ENCODE measurements at places on chromosomes 7 and 10. TPM values are rescaled to one million over a fixed set of nuclear protein-coding genes. Genes with fewer than 3 reads are reported as not detected.

GCK gene
- total RNA-seq: 2.4 TPM

ITPRID1 gene
- not detected for total RNA-seq

DNA sequence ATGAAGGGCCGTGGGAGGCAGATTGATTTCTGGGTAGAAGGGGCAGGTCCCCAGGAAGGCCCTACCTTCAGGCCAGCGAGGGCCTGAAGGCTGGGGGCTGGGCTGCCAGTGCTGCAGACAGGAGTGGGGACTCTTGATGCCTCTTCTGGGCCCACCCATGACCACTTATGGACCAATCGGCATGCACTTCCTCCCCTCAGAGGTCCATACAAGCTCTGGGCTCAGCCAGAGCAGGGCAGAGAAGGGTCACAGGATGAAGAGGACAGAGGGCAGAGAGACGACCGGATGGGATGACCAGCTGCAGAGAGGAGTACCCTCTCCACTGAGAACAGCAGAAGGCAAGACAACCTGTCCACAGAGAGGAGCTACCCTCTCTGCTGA lies 120.1 kb downstream of the DYNC2I1 start:
- DNase-seq: peak; percentile 15

DNA sequence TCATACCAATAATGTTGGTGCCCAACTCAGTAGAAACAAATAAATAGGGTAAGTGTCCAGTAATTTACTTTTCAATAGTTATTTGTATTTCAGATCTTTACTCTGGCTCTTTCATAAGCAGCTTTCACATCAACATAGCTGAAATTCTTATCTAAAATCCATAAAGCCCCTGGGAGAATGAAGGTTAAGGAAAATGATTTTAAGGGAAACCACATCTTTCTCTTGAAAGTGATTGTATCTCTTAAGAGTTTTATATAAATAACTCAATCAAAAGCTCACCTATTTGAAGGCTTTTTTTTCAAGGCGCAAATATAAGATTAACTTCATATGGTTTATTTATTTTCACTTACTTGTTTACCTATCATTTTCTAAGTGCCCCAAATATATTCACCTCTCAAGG lies 324.4 kb downstream of the HGF start:
- no peak for DNase-seq

Data from RPMI7951 (cell line).